Activated naive CD4-positive, alpha-beta T cell treated with anti-CD3 and anti-CD28 coated beads, Interleukin-2, amount 10 ng/mL, durations not matched to agents 7 days and 5 days (primary cell): ENCODE measurements at places on chromosomes 3 and 15.

GRCh38 chr3:171374661-171375285 is 85.4 kb downstream of the TNIK start:
- peaks cover 12% of the 10 kb centered on the region for H3K36me3 ChIP-seq
- DNase-seq, result no peak
- no peak overlapping the region for H3K4me3 ChIP-seq
- H3K4me1 ChIP-seq, result peaks cover 4% of the 10 kb centered on the region
- no peak overlapping the region for H3K27ac ChIP-seq

GRCh38 chr3:94311651-94312050 is 248.8 kb downstream of the NSUN3 start:
- no peaks in the 10 kb centered on the region for H3K36me3 ChIP-seq
- H3K4me1 ChIP-seq, result no peaks in the 10 kb centered on the region
- no peak overlapping the region for H3K27ac ChIP-seq
- no peaks in the 10 kb centered on the region for H3K27me3 ChIP-seq

DNA sequence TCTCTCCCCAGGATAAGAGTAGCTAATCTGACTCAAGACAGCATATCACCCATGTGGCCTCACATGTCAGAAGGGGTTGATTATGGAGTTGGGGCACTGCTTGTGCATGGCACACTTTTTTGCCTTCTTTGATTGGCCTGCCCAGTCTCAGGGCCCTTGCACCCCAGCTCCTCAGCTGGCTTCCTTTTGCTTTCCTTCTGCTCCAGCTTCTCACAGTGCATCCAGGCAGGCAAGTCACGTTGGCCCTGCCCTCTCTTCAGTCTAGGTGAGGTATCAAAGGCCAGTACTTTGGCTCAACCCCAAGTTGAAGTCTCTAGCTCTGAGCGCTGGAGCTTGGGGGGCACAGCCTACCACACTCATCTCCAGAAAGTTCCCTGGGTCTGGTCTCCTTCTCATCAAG is 42.2 kb downstream of the NGRN start:
- H3K4me1 ChIP-seq, result peaks cover 19% of the 10 kb centered on the region
- no peak overlapping the region for H3K27ac ChIP-seq
- no peaks in the 10 kb centered on the region for H3K36me3 ChIP-seq
- peaks cover 14% of the 10 kb centered on the region for H3K27me3 ChIP-seq

DNA sequence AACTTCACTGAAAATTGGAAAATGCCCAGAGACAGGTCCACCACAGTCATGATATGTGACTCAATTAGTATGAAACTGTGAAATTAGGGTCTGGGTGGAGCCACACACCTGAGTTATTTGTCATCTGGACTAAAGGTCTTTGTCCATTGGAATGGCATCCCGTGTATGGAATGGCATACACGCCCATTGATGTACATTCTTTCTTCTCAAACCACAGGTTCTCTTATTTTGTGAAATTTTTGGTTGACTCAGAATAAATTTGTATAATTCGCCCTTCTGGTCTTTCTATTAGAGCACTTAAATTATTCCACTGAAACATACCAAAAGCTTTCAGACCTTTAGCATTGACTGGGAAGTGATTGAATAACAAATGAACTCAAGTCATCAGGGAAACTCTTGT is 66.8 kb upstream of the UBE2E1 start:
- H3K36me3 ChIP-seq, result no peaks in the 10 kb centered on the region
- no peak overlapping the region for H3K27ac ChIP-seq
- peaks cover 24% of the 10 kb centered on the region for H3K27me3 ChIP-seq
- DNase-seq, result no peak
- peaks cover 10% of the 10 kb centered on the region for H3K4me1 ChIP-seq
- H3K4me3 ChIP-seq, result no peak overlapping the region

GRCh38 chr3:177946936-177947335 is 589.3 kb upstream of the KCNMB2 start:
- H3K27me3 ChIP-seq, result no peaks in the 10 kb centered on the region
- no peak overlapping the region for H3K27ac ChIP-seq
- H3K4me1 ChIP-seq, result peaks cover 19% of the 10 kb centered on the region
- H3K4me3 ChIP-seq, result no peak overlapping the region

DNA sequence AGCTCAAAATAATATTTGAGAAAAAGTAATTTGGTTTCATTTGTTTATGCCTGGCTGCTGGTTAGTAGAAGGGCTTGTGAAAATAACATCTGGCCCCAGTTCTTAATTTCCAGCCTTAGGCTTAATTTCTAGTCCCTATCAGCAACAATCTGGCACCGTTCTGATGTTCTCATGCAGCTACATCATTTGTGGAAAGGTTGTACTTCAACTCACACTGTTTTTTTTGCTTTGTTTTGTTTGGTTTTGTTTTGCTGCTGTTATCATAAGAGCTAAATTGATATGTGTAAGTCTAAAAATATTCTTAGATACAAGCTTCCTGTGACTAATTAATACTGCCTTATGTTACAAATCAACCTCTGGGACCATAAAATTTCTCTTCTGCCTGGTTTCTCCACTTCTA is 8.9 kb downstream of the CPA3 start:
- no peak overlapping the region for H3K27ac ChIP-seq
- DNase-seq, result no peak
- H3K36me3 ChIP-seq, result no peaks in the 10 kb centered on the region
- H3K4me1 ChIP-seq, result no peaks in the 10 kb centered on the region
- H3K27me3 ChIP-seq, result no peaks in the 10 kb centered on the region

DNA sequence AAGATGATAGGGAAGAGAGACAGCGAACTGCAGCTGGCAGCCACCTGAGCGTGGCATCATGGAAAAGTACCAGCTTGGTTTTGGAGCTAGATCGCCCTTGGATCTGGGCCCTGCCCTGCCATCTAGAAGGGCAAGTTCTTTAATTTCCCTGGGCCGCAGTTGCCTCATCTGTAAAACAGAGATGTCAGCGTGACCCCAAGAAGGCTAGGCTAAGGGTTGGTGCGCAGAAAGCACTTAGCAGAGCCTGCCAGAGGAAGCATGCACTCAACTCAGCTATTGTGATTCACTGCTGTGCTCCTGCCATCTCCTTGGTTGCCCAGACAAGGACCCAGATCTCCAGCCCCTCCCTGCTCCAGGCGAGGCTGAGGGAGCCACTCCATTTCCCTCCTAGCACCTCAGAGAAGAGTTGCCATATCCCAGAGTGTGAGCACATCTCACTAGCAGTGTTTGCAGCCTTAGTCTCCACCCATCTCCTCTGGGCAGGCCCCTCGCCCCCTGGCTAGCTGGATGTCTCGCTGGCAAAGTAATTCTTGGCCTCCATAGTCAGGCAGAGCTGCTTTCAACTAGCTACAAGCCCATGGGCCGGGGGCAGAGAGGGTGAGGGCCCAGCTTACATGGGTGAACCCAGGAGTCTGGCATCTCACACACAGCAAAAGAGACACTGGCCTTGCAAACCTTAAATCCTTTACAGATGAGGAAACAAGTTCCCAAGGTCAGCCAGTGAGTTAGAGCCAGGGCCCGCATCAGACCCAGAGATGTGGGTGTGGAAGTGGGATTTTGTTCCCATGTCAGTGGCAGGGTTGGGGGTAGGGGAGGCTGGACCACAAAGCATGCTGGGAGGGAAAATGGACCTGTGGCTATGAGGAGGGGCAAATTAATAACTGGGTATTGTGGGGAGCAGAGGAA is 280.7 kb upstream of the TLE3 start:
- H3K4me1 ChIP-seq, result no peaks in the 10 kb centered on the region
- no peak for DNase-seq
- H3K36me3 ChIP-seq, result no peaks in the 10 kb centered on the region
- H3K4me3 ChIP-seq, result no peak overlapping the region
- no peak overlapping the region for H3K27ac ChIP-seq

DNA sequence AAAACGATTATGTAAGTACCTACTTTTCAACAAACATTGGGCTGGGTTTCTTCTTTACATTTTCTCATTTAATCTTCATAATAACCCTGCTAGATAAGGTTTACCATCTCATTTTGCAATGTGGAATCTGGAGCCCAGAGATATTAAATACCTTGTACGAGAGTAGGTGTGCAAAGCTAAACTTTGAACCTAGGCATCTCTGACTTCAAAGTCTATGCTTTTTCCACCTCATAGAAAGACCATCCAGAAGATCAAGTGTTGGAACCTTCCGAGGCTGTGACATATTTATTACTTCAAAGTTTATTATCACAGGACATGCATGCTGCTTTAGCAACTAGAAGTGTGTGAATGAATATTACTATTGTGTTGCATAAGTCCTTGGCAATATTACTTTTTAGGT is 497.2 kb upstream of the TPRG1 start:
- no peak overlapping the region for H3K4me3 ChIP-seq
- no peak overlapping the region for H3K27ac ChIP-seq
- H3K36me3 ChIP-seq, result peaks cover 2% of the 10 kb centered on the region

- no peak overlapping the region for H3K4me3 ChIP-seq
- H3K4me1 ChIP-seq, result peaks cover 6% of the 10 kb centered on the region
- H3K27me3 ChIP-seq, result peaks cover 35% of the 10 kb centered on the region
- H3K36me3 ChIP-seq, result no peaks in the 10 kb centered on the region
Measured at GRCh38 chr15:40121911-40122638, 13.4 kb upstream of the BMF start.

- H3K4me1 ChIP-seq, result peaks cover 57% of the 10 kb centered on the region
- H3K27ac ChIP-seq, result peak overlapping the region; percentile 74
Measured at GRCh38 chr3:11625376-11626083, 18.2 kb downstream of the VGLL4 start.

GRCh38 chr3:38604246-38604645 is 45.2 kb downstream of the SCN5A start:
- no peaks in the 10 kb centered on the region for H3K36me3 ChIP-seq
- no peaks in the 10 kb centered on the region for H3K27me3 ChIP-seq
- no peaks in the 10 kb centered on the region for H3K4me1 ChIP-seq
- no peak for DNase-seq
- H3K4me3 ChIP-seq, result no peak overlapping the region

DNA sequence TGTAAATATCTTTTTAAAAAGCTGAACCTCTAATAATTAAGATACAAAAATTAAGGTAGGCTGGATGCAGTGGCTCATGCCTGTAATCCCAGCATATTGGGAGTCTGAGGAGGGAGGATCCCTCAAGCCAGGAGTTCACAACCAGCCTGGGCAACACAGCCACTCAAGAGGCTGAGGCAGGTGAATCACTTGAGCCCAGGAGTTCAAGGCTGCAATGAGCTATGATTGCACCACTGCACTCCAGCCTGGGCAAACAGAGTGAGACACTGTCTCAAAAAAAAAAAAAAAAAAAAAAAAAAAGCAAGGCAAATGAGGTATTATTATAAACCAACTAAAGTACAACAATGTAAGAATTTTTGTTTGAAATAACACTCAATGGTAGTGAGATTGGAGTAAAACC is 47.6 kb downstream of the EFHB start:
- no peaks in the 10 kb centered on the region for H3K4me1 ChIP-seq
- no peak for DNase-seq
- H3K27me3 ChIP-seq, result peaks cover 4% of the 10 kb centered on the region
- no peak overlapping the region for H3K4me3 ChIP-seq
- H3K27ac ChIP-seq, result no peak overlapping the region

DNA sequence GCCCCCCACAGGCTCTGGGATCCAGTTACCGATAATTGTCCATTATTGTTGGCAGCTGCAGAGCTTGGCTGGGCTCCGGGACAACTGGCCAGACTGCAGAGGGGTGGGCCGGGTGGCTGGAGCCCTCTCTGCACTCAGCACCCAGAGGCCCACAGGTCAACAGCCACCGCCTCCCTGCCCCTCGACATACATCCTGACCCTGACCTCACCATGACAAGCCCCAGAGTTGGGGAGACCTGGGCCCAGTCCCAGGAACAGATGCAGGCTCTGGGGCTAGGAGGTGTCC is 22.4 kb downstream of the PTH1R start:
- no peak overlapping the region for H3K4me3 ChIP-seq
- H3K27me3 ChIP-seq, result peaks cover 63% of the 10 kb centered on the region

GRCh38 chr15:47674586-47675232 is 42.6 kb upstream of the SEMA6D start:
- H3K36me3 ChIP-seq, result no peaks in the 10 kb centered on the region
- H3K27me3 ChIP-seq, result no peaks in the 10 kb centered on the region
- no peak for DNase-seq

DNA sequence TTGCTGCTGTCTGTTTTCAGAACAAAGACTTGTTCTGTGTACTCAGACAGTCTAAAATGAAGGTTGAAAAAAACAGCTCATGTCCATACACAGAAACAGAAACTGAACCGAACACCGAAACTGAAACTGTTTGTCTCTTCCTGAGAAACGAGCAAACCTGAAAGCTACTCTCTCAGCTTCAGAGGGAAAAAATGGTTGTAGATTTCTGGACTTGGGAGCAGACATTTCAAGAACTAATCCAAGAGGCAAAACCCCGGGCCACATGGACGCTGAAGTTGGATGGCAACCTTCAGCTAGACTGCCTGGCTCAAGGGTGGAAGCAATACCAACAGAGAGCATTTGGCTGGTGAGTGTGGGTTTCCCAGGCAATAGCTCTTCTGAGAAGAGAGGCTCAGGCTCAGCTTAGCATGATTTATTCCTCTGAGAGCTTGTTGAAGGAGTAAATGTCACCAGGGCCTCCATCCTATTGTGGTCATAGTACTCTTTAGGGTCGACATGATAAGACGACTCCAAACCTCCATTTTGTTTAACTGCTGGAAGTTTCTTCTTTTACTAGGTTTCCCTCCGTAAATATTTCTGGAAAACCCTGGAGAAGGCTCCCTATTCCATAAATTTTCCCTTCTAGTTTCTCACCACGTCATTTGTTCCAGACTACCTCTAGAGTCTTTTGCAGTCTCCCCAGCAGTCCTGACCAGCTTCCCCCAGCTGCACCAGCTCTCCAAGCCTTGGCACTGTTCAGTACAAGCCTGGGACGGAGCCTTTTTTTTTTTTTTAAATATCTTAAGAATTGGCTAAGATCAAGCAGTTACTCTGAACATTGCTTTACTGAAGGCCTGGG is at the start of gene RTP4:
Gene RTP4, plus strand, starts transcription at position 135 of the 838 bp plus-strand sequence. Its CDS starts 57 bp downstream, at position 192.
- peak within 1 kb of the TSS; percentile 95 for H3K4me3 ChIP-seq
- peak; percentile 56 for DNase-seq
- H3K4me1 ChIP-seq, result peaks cover 27% of the 10 kb centered on the region
- no peaks in the 10 kb centered on the region for H3K27me3 ChIP-seq
- peaks cover 49% of the 10 kb centered on the region for H3K36me3 ChIP-seq

DNA sequence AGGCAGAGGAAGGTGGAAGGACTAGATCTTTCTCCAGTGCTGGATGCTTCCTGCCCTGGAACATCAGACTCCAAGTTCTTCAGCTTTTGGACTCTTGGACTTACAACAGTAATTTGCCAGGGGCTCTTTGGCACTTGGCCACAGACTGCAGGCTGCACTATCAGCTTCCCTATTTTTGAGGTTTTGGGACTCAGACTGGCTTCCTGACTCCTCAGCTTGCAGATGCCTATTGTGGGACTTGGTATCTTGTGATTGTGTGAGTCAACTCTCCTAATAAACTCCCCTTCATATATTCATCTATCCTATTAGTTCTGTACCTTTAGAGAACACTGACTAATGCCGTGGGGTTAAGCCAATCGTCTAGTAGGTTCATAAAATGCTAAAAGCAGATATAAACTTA is 8.8 kb upstream of the B3GNT5 start:
- no peak for DNase-seq
- H3K27me3 ChIP-seq, result peaks cover 19% of the 10 kb centered on the region

GRCh38 chr3:143727391-143727790 is 120.9 kb downstream of the SLC9A9 start:
- no peak overlapping the region for H3K27ac ChIP-seq
- no peak for DNase-seq
- H3K4me3 ChIP-seq, result no peak overlapping the region
- H3K4me1 ChIP-seq, result no peaks in the 10 kb centered on the region
